ENCODE measurements at places on chromosomes 6 and 20.

GRCh38 chr20:57391439-57392301 lies 474 bp downstream of the RBM38 start:
- no peak for DNase-seq

- DNase-seq, result no peak
Observed at GRCh38 chr6:131976545-131977061, 25.4 kb upstream of the CCN2 start.

GRCh38 chr20:13753436-13754036 lies 31.2 kb downstream of the ESF1 start:
- no peak for DNase-seq

GRCh38 chr6:132357120-132357519 lies 44.2 kb downstream of the MOXD1 start:
- no peak for DNase-seq
